GM23248 (cell line): ENCODE measurements at places on chromosomes 1 and 21. TPM values are rescaled to one million over a fixed set of nuclear protein-coding genes. Genes with fewer than 3 reads are reported as not detected.

KDF1 gene
- not detected in 2 replicates for total RNA-seq

TMEM61 gene
- not detected in 2 replicates for total RNA-seq

DNA sequence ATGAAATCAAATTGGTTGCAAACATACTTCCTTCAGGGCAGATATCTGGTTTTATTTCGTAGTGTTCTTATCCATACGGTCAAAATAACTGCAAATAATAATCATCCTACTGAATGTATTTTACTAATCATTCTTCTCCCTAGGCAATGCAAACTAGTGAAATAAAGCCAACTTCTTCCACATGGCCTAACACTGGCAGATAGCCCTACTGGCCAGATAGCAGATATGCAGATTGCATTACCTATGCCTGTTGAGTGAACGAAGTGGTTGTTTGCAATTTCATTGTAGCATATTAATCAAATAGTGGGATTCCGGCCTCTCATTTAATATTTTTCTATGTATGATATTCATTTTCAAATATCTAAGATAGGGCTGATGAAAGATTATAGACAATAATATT, 116.2 kb downstream of the CENPF start:
- H3K27ac ChIP-seq: no peak overlapping the region
- H3K27me3 ChIP-seq: no peaks in the 10 kb centered on the region

DNA sequence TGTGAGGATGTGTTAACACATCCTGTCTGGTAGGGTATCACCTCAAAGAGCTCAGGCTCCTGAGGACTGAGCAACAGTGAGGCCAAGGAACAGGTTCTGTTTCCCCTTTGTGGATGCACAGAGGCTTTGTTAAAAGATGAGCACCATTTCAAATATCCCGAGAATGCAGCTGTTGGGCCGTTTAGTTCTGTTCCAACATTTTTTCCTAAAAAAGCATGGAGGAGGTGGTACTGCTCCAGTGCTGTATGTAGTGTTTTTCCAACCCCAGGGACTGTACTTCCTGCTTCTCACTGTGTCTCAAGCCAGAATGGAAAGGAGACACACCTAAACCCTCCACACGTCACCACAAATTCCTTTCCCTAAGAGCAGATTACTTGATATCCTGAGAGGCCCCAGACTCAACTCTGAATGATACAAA, 53.8 kb upstream of the BCL10 start:
- H3K4me1 ChIP-seq: peaks cover 85% of the 10 kb centered on the region
- H3K36me3 ChIP-seq: peaks cover 14% of the 10 kb centered on the region; the same call in 1 of the 2 replicates
- H3K4me3 ChIP-seq: peak overlapping the region; percentile 30
- H3K27ac ChIP-seq: peak overlapping the region; percentile 98

GRCh38 chr1:204295671-204296070, 64.1 kb downstream of the PLEKHA6 start:
- no peaks in the 10 kb centered on the region for H3K36me3 ChIP-seq
- no peaks in the 10 kb centered on the region for H3K27me3 ChIP-seq
- no peak overlapping the region for H3K4me3 ChIP-seq
- peak overlapping the region; percentile 41 for H3K27ac ChIP-seq
- H3K4me1 ChIP-seq: peaks cover 49% of the 10 kb centered on the region
- DNase-seq: peak; percentile 45

DNA sequence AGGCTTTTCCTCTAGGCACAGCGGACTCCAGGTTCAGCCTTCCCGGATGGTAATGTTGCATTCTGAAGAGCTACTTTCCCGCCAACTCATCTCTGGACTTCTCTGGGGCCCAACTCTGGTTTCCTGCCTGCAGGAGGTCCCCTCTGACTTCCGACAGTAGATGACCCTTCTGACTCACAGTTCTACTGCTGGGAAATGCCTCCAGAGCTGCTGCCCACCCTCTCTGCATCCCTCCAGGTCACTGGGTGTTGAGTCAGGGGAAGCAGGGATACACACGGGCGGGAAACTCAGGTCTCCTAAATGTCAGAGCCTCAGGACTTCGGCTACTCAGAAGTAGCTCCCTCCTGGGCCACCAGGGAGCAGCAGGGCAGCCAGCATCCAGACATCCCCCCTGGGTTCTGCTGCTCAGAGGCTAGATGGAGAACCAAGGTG, 2.1 kb upstream of the KIF21B start:
- H3K36me3 ChIP-seq: no peaks in the 10 kb centered on the region
- no peak overlapping the region for H3K4me3 ChIP-seq
- peak; percentile 52 for DNase-seq
- peaks cover 4% of the 10 kb centered on the region; the same call in 1 of the 2 replicates for H3K27me3 ChIP-seq
- no peak overlapping the region for H3K27ac ChIP-seq
- H3K4me1 ChIP-seq: peaks cover 5% of the 10 kb centered on the region; the same call in 1 of the 2 replicates

DNA sequence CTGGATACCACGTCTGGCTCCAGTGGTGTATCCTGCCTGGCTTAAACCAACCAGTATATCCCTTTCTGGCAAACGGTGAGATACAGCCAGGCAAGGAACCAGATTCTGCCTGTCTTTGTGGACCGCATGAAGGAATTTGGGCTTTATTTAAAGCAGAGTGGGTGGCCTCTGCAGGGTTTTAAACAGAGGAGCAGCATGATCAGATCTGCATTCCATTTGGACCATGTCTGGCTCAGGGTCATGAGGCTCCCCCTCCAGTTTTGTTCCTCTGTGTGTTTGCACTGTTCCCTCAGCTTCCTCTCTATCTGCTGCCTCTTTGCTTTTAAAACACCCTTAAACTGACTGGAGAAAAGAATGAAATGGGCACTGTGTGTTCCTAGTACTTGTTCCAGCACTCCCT, 195.0 kb downstream of the GIPC2 start:
- H3K27me3 ChIP-seq: no peaks in the 10 kb centered on the region; the same call in 1 of the 2 replicates
- H3K36me3 ChIP-seq: no peaks in the 10 kb centered on the region

GRCh38 chr1:205947024-205947423, 3.8 kb upstream of the SLC26A9 start:
- no peaks in the 10 kb centered on the region for H3K36me3 ChIP-seq
- H3K4me3 ChIP-seq: no peak overlapping the region
- peaks cover 24% of the 10 kb centered on the region for H3K4me1 ChIP-seq
- no peak for DNase-seq
- H3K27ac ChIP-seq: no peak overlapping the region

GRCh38 chr1:205950280-205950679, 7.0 kb upstream of the SLC26A9 start:
- H3K27me3 ChIP-seq: peaks cover 12% of the 10 kb centered on the region
- H3K27ac ChIP-seq: peak overlapping the region; percentile 75
- H3K4me1 ChIP-seq: peaks cover 28% of the 10 kb centered on the region
- DNase-seq: peak; percentile 96
- no peaks in the 10 kb centered on the region for H3K36me3 ChIP-seq

- DNase-seq: no peak
- H3K4me1 ChIP-seq: peaks cover 17% of the 10 kb centered on the region
- no peaks in the 10 kb centered on the region for H3K36me3 ChIP-seq
These were observed 5.0 kb downstream of the PCNX2 start for GRCh38 chr1:233290396-233291034.

DNA sequence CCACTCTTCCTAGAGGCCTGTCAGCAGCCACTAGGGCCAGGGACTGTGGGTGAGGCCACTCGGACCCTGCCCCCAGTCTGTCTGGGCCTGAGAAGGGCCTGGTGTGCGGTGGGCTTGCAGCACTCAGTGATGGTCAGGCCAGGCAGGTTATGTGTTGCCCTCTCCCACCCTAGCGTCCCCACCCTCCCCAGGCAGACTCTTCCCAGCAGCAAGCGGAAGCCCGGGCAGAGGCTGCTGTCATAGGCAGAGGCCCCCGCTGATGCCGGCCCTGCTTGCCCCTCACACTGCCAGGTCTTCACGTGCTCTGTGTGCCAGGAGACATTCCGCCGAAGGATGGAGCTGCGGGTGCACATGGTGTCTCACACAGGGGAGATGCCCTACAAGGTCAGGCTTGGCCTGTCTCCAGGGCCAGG, 6.6 kb downstream of the ZBTB48 start:
- H3K4me1 ChIP-seq: no peaks in the 10 kb centered on the region
- H3K36me3 ChIP-seq: peaks cover 6% of the 10 kb centered on the region; the same call in 1 of the 2 replicates
- no peak for DNase-seq

DNA sequence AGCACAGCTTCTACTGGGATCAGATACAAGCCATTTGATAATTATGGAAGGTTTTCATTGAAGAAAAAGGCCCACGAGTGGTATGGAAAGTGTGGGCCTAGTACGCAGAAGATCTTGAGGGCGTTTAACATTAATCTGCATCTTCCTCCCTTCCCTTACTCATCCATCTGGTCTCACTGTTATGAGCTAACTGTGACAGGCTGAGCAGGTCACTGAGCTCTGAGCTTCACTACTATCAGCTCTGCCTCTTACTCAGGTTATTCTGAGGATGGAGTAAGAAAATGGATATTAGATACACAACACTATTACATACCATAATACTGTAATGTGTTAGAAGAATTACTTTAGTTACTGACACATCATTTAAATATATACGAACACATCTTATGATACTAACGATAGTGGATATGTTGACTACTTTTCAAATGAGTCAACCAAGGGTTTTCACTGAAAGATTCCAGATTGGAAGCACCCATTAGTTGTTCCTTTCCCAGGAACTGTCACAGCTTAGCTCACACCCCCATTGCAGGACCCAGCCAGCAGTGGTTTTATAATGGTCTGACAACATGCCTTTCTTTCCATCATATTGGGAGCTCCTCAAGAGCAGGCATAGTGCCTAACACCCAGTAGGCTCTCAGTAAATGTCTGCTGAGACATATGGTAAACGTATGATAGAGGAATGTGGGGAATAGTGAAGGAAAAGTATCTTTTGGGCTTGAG, 97.8 kb upstream of the C8B start:
- H3K36me3 ChIP-seq: no peaks in the 10 kb centered on the region
- peak; percentile 44 for DNase-seq
- peaks cover 4% of the 10 kb centered on the region; the same call in 1 of the 2 replicates for H3K4me1 ChIP-seq
- H3K4me3 ChIP-seq: no peak overlapping the region
- no peaks in the 10 kb centered on the region for H3K27me3 ChIP-seq

- H3K27me3 ChIP-seq: no peaks in the 10 kb centered on the region
- H3K4me1 ChIP-seq: no peaks in the 10 kb centered on the region
- H3K27ac ChIP-seq: no peak overlapping the region
- H3K4me3 ChIP-seq: no peak overlapping the region
- no peak for DNase-seq
- no peaks in the 10 kb centered on the region for H3K36me3 ChIP-seq
These were observed 60.0 kb downstream of the MEGF6 start for GRCh38 chr1:3551290-3551678.

DNA sequence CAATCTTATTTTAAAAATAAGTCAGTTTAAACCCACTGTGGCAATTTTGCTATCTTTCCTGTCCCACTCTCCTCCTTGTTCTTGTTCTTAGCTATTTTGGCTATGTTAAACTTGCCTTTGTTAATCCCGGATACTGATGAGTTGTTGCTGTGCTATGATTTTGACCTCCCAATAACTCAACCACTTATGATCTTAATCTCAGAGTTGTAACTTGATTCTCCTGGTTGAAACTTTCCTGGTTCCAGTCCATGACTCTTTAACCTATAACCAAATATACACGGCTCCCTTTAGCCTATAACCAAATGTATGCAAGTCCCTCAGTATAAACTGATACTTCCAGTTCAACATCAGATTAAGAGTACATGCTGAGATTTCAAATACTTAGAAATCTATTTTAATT, 15.6 kb upstream of the ACADM start:
- H3K36me3 ChIP-seq: no peaks in the 10 kb centered on the region
- H3K27ac ChIP-seq: no peak overlapping the region
- H3K27me3 ChIP-seq: no peaks in the 10 kb centered on the region

GRCh38 chr1:236734141-236734765, 48.0 kb downstream of the ACTN2 start:
- no peaks in the 10 kb centered on the region for H3K36me3 ChIP-seq
- H3K4me1 ChIP-seq: no peaks in the 10 kb centered on the region
- H3K27me3 ChIP-seq: no peaks in the 10 kb centered on the region; the same call in 1 of the 2 replicates
- H3K4me3 ChIP-seq: no peak overlapping the region
- no peak for DNase-seq

- no peaks in the 10 kb centered on the region for H3K27me3 ChIP-seq
- no peak overlapping the region for H3K4me3 ChIP-seq
- no peak for DNase-seq
- H3K36me3 ChIP-seq: no peaks in the 10 kb centered on the region
- H3K27ac ChIP-seq: no peak overlapping the region
These were observed 45.3 kb upstream of the C1orf105 start for GRCh38 chr1:172375211-172375631.

GRCh38 chr1:111334169-111334568, 43.5 kb downstream of the CHIA start:
- H3K27me3 ChIP-seq: no peaks in the 10 kb centered on the region
- H3K27ac ChIP-seq: no peak overlapping the region
- peak; percentile 78 for DNase-seq

DNA sequence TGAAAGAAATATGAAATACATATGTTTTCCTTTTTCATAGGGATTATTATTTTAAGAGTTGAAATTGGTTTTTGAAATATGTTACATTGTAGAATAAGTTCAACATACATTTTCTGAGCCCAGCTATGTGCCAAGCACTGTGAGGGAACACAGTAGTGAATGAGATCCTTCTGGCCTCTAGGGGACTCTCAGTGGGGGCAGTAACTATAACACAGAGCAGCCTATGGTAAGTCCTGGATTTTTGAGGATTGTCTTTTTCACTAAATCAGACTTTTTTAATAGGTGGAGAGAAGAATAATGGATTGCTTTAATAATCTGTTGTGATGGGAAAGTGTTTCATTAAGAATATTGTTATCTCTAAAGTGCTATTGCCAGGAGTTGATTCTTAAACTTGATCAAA, 2.4 kb downstream of the DNAJC6 start:
- no peak for DNase-seq
- no peak overlapping the region for H3K27ac ChIP-seq
- no peaks in the 10 kb centered on the region for H3K27me3 ChIP-seq
- no peaks in the 10 kb centered on the region for H3K36me3 ChIP-seq
- H3K4me1 ChIP-seq: no peaks in the 10 kb centered on the region

- DNase-seq: no peak
- no peaks in the 10 kb centered on the region for H3K36me3 ChIP-seq
- no peak overlapping the region for H3K4me3 ChIP-seq
- H3K4me1 ChIP-seq: no peaks in the 10 kb centered on the region
- no peak overlapping the region for H3K27ac ChIP-seq
- no peaks in the 10 kb centered on the region for H3K27me3 ChIP-seq
These were observed 30.2 kb upstream of the DUSP10 start for GRCh38 chr1:221772117-221772516.

DNA sequence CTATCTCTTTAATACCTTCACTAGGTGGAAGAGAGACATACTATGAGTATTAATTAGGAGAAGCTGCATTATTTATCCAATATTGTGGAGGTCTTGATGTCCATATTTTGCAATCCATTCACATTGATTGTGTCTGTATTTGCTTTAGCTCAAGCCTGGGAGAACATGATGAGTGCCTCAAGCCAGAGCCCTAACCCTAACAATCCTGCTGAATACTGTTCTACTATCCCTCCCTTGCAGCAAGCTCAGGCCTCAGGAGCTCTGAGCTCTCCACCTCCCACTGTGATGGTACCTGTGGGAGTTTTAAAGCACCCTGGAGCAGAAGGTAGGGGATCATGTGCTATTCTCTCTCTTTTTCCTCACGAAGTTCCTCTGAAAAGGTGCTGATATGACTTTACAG, 99.5 kb downstream of the CC2D1B start:
- no peaks in the 10 kb centered on the region for H3K27me3 ChIP-seq
- H3K36me3 ChIP-seq: no peaks in the 10 kb centered on the region
- no peak for DNase-seq
- no peaks in the 10 kb centered on the region for H3K4me1 ChIP-seq
- H3K4me3 ChIP-seq: no peak overlapping the region
- no peak overlapping the region for H3K27ac ChIP-seq

- H3K27ac ChIP-seq: no peak overlapping the region
- no peaks in the 10 kb centered on the region for H3K27me3 ChIP-seq
- H3K4me1 ChIP-seq: no peaks in the 10 kb centered on the region
- no peaks in the 10 kb centered on the region for H3K36me3 ChIP-seq
- no peak for DNase-seq
These were observed 8.4 kb upstream of the TNNI1 start for GRCh38 chr1:201429736-201430501.
